ENCODE measurements at places on chromosomes 2 and 18.

DNA sequence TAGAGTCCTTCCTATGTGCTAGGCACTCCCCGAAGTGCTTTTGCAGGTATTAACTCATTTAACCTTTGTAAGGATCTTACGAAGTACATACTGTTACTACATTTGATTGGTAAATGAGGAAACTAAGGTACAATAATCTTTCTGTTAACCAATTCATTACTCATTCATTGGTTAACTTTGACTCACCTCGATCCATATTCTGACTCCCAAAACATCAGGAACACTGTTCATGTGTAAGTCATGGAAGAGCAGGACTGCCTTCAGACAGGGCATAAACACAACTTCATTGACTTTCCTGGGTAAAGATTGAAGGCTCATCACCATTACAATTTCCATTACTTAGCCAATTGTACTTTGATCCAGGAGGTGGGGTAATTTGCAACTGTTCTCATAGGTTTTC is 40.6 kb downstream of the NAPG start:
- DNase-seq: no peak

DNA sequence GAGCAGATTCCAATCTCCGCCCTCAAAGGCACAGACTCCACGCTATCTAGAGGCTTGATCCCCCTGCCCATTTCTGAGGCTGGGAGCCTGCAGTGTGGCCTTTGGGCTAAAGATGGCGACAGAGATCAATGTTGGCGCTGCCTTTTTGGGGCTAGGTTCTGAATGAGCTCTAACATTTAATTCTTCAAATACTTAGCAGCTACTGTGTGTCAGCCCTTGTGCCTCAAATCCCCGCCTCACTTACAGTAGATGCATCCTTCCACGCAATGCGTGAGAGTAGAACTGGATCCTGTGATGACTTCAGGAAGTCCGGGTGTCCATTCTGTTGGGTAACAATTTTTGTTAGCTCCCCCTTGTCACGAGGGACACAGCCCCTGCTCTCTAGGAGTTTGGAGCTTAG is 12.4 kb downstream of the IL1F10 start:
- DNase-seq: peak; percentile 64

DNA sequence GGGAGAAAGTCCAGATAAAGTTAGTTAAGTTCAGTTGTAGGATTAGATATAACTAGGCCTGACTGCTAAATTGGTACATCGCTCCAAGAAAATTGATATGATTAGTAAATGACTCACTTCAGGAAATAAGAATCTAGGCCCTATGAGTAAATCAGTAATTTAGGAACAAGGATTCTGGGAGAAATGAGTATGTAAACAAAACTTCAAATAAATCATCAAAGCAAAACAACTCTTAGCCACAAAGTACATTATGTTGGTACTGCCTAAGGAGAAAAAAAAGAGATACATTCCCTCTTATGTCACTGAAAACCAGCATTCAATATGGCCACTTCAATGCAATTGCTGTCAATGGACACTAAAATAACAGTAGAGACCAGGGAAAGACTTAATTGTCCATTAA is 529.1 kb downstream of the ZNF804A start:
- no peak for DNase-seq

DNA sequence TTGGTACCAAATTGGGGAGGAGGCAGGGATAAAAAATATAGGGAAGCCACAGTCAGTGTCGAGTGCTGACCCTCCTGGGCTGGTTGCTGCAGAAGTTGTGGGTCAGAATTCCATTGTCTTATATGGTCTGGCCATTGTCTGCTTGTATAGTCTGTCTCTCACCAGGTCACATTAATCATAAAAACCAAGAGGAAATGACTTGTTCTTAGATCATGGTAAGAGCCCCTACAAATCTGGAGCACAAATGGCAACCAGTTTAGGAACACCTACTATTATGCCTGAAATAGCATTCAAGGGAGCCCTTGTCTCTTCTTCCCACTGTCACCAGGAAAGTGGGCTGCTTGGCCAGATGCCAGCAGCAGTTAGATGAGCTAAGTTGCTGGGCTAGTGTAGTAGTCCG is 119.7 kb upstream of the RMP24 start:
- DNase-seq: no peak

DNA sequence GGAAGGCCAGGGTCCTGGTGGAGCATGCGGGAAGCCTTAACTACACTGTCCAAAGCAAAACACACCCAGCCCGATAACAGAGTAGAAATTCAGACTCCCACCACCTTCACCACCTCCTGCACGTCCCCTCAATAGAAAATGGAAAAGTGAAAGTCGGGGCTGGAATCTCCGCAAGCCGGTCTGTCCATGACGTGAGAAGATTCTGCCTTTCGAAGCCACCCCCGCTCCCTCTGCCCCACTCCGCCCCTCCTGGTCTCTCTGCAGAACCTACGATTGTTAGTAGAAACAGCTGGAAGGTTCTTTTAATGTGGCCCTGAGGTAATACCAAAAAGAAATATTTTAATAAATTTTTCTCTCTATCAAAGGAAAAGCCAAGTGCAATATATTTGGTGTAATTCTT is 116.4 kb downstream of the GBX2 start:
- DNase-seq: no peak

GRCh38 chr2:100381240-100381639 is 36.2 kb downstream of the CHST10 start:
- peak; percentile 74 for DNase-seq

DNA sequence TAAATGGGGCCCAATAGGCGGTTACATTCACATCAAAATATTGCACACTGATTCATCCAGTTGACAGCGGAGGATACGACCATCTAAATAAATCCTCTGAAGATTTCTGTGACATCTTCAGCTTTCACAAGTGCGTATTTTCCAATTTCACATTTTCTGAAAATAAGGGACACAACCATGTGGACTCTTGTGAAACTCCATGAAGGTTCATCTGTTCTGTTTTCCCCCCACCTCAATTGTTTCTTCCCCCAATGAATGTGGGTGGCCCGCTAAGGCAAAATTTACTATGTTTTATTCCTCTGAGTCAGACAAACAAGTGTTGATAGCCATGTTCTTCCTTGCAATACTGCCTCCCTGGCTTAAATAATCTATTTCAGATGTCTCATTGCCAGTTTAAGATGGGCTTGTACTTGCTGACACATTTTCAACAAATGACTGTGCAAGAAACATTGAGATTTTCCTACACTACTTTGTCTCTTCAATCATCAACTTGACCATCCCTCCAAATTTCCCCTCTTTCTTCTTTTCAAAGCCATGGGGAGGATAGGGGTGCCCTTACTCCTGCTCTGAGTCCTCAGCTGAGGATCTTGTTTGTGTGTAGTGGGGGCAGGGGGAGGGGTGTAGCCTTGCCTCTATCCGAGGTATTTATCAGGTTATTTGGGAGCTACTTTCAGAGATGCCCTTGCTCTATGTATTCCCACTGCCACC is 78.2 kb downstream of the BCL11A start:
- no peak for DNase-seq

DNA sequence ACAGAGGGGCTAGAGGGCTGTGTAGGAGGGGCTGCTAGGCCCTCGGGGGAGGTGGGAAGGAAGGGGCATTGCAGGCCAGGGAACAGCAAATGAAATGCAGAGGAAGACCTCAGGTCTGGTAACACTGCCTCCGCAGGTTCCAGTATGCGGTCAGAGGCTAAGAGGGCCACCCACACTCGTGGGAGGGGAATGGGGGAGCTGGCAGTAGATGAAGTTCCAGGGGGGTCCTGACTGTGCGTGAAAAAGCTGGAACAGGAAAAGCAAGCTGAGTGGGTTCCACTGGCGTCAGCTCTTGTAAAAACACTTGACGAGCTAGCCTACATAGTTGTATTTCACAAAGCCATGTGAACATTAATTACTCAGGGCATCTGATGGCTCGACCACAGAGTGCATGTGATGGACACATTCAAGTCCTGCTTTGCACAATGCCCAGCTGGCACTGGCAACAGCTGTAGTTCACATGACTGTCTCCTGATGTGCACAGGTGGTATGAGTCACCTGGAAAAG is 29.0 kb upstream of the PTPN4 start:
- no peak for DNase-seq

DNA sequence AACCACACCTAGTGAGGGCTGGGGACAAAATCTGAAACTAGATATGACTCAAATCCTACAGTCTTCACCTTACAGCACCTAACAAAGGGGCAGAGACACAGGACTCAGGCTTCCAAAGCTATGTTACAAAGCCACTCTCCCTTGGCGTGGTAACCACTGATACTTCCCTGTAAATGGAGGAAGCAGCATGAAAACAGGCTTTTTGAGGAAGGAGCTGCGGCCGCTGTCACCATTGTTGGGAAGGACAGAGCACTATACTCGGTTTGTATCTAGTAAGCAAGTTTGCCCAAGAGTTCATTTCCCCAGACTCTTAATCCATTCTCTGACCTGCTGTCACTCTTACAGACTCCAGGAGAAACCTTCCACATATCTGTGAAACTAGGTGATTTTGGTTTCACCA is 60.3 kb downstream of the LONRF2 start:
- no peak for DNase-seq

DNA sequence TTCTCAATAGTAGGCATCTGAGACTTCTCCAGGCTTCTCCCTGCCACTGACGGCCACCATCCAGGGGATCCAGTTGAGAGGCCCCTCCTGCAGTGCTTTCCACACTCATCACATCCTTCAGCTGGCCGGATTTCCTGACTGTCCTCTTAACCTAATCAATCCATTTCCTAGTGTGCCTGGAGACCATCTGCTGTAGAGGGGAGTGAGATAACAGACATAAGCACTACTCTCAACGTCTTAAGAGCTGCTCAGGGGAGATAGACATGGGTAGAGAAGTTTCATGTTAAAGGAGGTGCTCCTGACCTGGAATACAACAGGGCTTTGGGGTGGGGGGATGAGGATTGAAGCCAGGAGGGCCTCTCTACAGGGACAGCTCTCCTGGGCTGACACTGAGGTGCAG is 14.2 kb downstream of the SPR start:
- no peak for DNase-seq

Measured in activated CD4-positive, CD25-positive, alpha-beta regulatory T cell treated with anti-CD3 and anti-CD28 coated beads, Interleukin-2, amount 50 U/mL, for 72 hours (primary cell).